ENCODE measurements at places on chromosomes 3 and 15. TPM values are rescaled to one million over a fixed set of nuclear protein-coding genes. Genes with fewer than 3 reads are reported as not detected.

GRCh38 chr3:41768363-41768762, 193.5 kb downstream of the ULK4 start:
- no peak for DNase-seq

GRCh38 chr3:43693594-43693993, 2.9 kb downstream of the ABHD5 start:
- no peak for DNase-seq

DNA sequence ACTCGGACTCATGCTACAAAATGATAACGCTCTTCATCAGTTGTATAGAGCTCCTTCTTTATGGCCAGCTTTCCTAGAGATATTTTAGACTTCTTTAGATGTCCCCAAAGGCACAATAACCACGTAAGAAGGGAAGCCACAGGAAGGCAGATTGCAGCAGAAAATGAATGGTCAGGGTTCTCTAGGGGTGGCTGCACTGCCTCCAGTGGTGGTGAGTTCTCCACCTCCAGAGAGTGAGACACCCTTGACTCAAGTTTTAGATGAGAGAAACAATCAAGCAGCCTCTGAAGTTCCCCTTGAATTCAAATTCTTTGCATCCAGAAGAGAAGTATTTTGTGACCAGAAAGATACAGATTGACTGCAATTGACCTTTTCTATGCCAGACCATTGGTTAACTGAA, 191.5 kb downstream of the TP63 start:
- DNase-seq, result no peak

GRCh38 chr3:119388577-119388976, 74.8 kb downstream of the TMEM39A start:
- DNase-seq, result no peak

- DNase-seq, result no peak
Measured at GRCh38 chr3:185823078-185824044, 1.5 kb downstream of the IGF2BP2 start.

GRCh38 chr15:95733931-95734330, 596.6 kb upstream of the NR2F2 start:
- DNase-seq, result no peak

The SOX14 gene
- polyA plus RNA-seq, result not detected

The LPP gene
- polyA plus RNA-seq, result 33.3 TPM

GRCh38 chr15:75161106-75161916, 40.4 kb upstream of the C15orf39 start:
- no peak for DNase-seq

GRCh38 chr3:52388348-52388821, 56.5 kb downstream of the SEMA3G start:
- no peak for DNase-seq

- no peak for DNase-seq
Measured at GRCh38 chr3:140753865-140754754, 76.2 kb downstream of the TRIM42 start.

DNA sequence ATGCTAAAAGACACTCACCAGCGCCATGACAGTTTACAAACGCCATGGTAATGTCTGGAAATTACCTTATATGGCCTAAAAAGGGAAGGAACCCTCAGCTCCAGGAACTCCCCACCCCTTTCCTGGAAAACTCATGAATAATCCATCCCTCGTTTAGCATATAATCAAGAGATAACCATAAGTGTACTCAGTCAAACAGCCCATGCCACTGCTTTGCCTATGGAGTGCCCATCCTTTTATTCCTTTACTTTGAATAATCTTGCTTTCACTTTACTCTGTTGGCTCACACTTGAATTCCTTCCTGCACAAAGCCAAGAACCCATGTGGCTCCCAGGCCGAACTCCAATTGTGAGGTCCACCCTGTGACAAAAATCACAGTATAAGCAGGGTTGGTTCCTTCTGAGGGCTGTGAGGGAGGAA, 19.1 kb upstream of the FSTL1 start:
- no peak for DNase-seq

The PDCD7 gene
- polyA plus RNA-seq, result 11.8 TPM
